ENCODE measurements at places on chromosomes 7 and 10.

- no peak for DNase-seq
Observed at GRCh38 chr10:43194266-43194665, 56.0 kb downstream of the CSGALNACT2 start.

DNA sequence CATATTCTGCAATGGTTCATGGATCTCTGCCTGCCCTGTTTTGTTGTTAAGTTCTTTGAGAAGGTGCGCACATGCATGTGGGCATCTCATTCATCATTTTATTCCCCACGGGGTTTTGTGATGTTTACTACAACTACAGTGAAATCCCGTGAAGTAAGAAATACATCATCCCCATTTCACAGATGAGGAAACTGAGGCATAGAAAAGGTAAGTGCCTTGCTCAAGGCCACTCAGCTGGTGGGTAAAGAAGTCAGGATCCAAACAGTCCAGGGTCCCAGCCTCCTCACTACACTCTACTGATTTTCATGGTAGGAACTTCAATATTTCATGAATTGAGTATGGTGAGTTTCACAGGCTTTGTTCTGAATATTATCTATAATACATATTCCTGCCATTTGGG, 72.6 kb downstream of the CYP26A1 start:
- no peak for DNase-seq

GRCh38 chr10:62356447-62356846, 17.7 kb upstream of the ZNF365 start:
- no peak for DNase-seq

DNA sequence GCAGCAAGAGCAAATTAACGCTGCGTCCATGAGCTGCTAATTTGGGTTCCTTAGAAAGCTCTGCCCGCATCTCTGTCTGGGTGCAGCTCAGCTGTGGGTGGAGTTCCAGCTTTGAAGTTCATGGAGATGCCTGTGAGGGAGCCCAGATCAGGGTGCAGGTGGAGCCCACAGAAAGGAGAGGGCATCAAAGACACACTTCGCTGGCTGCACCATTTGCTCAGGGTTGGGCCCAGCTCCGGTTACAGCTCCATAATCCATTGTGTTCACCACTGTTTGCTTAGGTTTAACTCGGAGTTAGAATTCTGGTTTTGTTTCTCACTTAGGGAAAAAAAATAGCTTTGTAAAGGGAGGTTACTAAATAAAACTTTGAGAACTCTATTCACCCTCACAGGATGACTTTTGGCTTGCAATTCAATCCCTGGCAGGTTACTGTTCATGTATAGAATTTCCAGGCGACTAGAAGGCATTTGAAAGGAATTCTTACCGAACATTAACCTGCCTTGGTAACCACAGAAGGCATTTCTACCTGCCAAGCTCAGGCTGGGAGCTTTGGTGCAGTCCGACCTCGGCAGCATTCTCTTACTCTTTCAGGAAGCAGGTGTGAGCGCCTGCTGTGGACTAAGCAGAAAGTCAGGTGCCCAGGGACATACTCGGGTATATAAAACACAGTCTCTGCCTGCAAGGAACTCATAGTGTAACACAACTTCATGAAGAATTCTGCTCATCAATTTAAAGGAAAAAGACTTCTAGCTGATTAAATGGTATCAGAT, 179.5 kb upstream of the RNF32 start:
- no peak for DNase-seq

- no peak for DNase-seq
Observed at GRCh38 chr10:75398200-75398691, 3.3 kb downstream of the ZNF503 start.

GRCh38 chr10:35216303-35216905, 89.8 kb downstream of the CREM start:
- DNase-seq: no peak

DNA sequence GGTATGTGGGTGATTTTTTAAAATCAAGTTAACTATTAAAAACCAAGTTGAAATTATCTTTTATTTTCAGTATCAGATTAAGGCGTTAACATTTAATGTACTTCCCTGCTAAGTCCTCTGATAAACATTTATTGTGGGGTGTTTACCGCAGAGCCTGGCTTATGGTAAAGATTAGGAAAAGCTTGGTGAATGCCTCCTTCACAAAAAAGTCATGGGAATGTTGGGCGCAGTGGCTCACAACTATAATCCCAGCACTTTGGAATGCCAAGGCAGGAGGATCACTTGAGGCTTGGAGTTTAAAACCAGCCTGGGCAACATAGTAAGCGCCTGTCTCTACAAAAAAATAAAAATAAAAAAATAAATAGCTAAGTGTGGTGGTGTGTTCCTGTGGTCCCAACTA, 53.3 kb downstream of the WAC start:
- no peak for DNase-seq

DNA sequence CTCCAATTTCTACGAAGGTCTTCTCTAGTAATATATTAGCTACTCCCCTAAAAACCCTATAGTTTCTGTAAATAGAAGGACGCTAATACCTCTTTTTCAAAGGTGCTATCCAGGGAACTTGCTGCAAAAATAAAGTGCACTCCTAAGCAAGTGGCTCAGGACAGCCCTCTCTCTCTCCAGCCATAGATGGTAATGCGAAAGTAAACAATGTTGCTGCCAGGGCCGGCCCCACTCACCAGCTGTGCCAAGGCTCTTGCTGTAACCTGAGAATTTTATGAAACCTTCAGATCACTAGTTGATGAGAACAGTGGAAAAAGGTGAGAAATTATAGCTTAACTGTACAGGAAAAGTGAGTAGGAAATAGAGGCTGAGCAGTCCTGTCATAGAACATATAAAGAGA, 10.9 kb upstream of the TAS2R39 start:
- no peak for DNase-seq

DNA sequence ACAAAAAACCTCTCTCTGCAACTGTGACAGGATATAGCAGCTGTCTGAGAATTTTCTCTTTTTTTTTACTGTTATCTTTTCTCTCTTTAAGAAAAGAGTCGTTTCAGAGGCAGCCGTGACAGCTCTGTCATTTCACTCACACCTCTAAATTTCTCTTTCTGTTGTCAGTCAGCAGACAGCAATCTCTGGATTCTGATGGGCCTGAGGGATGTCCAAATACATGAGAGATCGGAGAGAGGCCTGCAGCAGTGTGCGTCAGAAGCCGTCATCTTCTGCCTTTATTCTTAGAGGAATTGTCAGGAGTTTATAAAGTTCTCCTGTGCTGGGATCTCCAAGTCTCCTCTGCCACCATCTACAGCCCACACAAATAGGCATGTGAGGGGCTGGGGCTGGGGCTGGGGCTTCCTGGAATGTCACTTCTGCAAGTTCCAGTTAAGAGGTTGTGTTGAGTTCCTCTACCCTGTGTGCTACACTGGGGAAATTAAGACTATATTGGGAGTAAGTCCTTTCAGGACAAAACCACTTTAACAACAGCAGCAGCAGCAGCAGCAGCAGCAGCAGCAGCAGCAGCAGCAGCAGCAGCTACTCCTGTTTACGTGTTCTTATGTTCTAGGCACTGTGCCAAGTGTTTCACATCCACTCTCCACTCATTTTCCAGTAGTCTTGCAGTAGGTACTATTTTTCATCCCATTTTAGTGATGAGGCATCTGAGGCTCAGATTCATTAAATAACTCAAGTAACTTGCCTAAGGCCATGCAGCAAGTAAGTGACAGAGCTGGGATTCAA, 541.3 kb downstream of the LRMDA start:
- DNase-seq: no peak

DNA sequence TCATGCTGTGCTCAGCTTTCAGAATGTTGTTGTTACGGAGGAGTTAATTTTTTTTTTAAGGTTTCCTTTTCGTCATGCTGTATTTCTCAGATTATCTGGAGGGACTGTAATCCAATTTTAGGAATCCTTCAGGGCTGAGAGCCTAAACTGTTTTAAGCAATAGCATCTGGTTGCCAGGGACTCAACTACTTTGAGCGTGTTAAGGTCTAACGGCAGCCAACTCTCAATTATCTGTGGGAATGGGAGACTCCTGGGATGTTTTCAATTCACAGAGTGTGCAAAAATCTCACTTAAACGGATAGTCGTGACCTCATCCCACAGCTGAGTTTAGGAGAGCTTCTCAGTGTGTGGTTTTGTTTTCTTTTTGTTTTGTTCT, 291.7 kb downstream of the AUTS2 start:
- DNase-seq: no peak

- DNase-seq: no peak
Observed at GRCh38 chr10:95324436-95325268, 33.8 kb upstream of the PDLIM1 start.

- no peak for DNase-seq
Observed at GRCh38 chr10:108582387-108582786, 1340.9 kb downstream of the XPNPEP1 start.

DNA sequence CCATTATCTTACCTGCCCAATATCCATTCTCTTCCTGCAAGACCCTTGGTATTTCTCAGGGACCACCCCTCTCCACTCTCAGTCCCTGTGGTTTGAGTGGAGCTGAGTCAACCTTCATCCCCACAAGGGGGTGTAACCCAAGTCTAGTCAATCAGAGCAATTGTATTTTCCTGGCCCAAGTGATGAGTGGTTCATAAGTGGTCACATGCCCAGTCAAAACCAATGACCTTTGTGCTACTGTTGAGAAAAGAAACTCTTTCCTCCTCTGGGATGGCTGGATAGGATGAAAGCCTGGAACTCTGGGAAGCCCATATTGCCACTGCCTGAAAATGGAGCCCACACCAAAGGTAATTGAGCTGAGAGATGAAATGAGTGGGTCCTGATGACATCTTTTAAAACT, 93.6 kb downstream of the SNX10 start:
- DNase-seq: no peak

GRCh38 chr10:123614888-123615287, 51.3 kb upstream of the GPR26 start:
- DNase-seq: peak; percentile 18

DNA sequence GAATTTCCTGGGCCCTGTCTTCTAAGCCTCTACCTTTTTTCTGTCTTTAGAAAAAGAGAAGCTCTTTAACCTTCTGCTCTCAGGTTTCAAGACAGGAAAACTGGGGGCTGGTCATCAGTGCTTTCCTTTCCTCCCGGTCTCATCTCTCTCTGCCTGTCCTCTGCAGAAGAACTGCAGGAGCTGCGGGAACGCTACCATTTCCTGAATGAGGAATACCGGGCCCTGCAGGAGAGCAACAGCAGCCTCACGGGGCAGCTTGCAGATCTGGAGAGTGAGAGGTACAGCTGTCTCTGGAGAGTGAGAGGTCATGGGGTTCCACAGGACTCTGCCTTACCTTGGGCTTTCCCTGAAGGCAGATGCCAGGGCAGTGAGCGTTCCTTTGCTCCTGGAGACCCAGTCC, 12.7 kb downstream of the CCDC136 start:
- no peak for DNase-seq

GRCh38 chr10:61279400-61279799, 173.8 kb downstream of the TMEM26 start:
- no peak for DNase-seq

DNA sequence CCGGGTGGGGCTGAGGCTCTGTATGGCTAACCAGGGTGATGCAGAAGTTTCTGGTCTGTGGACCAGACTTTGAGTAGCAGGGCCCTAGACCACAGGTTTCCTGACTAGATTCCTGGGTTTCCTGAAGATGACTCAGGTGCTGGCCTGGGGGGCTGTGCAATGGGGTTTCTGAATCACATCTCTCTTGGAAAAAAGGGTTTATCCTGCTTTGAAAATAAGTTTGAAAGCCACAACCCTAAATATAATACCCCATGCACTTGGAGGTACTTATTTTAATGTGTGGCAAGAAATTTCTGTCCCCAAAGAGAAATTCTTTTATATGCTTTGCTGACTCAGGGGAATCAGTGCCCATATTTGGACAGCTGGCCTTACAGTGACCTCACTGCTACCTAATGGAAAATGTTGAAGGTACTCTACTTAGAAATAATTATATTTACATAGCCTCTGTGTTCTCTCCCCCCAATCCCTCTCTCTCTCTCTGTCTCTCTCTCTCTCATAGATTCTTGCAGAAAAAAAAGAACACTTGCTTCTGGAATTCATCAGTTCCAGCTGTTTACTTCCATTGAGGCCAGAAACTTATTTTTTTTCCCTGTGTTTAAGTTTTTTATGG, 184.4 kb upstream of the LYZL2 start:
- DNase-seq: no peak

DNA sequence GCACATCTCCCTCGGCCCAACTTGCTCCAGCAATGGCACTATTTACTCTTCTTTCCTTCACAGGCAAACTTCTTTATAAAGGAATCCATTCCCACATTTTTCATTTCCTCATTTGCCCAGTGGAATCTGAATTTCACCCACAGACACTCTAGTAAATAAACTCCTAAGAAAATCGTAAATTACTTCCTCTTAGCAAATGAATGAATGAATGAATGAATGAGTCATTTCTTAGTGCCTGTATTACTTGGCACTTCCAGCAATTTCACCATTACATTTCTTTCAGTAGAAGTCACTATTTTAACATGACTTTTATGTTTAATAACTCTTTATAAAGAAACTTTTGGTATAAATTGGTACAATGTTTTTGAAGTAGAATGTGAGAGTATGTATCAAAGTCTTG, 55.7 kb downstream of the DDC start:
- DNase-seq: no peak

- DNase-seq: no peak
Observed at GRCh38 chr7:100679927-100680575, 6.5 kb downstream of the GNB2 start.

DNA sequence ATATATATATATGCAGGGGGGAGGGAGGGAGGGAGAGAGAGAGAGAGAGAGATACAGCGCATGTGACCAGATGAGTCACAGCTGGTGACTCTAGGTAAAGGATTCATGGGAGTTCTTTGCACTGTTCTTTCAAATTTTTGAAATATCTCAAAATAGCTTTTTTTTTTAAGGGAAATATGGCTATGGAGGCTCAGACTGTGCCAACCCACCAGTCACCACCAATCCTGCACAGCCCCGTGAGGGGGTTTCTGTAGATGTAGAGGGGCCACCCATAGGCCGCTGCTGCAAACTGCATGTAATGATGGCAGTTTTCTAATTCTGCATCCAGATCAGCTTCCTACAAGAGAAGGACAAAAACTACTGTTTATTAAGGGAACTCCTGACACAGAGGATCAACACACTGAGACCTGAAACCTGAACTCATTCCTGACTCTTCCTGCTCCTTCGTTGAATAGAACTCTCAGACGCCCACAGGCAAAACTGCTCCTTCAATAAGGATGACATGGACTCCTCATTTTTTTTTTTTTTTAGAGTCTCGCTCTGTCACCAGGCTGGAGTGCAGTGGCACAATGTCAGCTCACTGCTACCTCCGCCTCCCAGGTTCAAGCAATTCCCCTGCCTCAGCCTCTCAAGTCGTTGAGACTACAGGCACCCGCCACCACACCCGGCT, 17.3 kb downstream of the DAGLB start:
- no peak for DNase-seq

DNA sequence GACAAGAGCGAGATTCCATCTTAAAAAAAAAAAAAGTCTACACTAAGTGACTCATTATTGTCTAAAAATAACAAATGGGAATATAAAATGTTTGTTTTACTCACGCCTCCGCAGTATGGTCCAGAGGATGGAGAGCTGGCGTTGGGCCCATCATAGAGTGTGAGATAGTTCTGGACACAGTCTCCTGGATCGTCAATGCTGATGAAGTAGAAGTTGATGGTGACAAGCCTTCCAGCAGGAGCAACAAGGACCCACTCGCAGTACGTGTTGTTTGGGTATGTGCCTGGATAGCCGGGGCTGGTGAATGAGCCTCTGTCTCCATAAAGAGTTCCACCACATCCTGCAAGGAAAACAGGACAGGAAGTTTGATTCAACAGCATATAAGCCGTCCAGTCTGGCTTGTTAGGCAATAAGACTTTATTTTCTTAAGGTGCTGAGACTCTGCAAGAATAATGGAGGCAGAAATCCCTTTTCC, 11.5 kb upstream of the RSU1 start:
- DNase-seq: no peak
